Activated naive CD8-positive, alpha-beta T cell treated with anti-CD3 and anti-CD28 coated beads for 36 hours (primary cell): ENCODE measurements at places on chromosomes 11 and 22.

- DNase-seq, result no peak
Observed at GRCh38 chr11:128860571-128861361, 6.3 kb downstream of the KCNJ1 start.

- DNase-seq, result no peak
Observed at GRCh38 chr11:5247472-5248192, 2.0 kb downstream of the HBG1 start.

DNA sequence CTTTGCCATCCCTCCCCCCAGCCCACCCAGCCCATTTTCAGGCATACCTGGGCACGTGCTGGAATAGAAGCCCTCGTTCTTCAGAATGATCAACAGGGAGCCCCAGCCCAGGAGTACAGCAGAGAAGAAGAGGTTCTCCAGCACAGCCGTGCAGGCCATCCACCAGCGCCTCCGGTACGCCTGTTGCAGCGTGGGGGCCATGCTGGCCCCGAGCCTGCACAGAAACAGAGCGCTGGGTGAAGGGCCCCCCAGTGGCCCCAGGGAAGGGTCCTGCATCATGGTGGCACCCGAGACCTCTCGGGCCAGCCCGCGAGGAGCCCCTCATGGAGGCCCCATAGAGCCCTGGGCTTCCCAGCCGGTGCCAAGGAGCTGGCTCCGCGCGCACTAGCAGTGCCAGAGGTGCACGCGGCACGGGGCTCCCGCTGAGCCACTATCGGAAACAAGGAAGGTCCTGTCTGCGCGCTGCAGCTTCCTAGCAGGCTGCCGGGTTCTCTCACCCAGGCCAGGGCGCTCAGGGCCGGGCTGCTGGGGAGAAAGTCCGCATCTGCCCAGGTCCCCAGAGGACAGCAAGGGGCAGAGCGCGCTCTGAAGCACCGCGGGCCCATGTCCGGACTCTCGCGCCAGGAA is 1.5 kb downstream of the SLC43A1 start:
- peak; percentile 50 for DNase-seq

DNA sequence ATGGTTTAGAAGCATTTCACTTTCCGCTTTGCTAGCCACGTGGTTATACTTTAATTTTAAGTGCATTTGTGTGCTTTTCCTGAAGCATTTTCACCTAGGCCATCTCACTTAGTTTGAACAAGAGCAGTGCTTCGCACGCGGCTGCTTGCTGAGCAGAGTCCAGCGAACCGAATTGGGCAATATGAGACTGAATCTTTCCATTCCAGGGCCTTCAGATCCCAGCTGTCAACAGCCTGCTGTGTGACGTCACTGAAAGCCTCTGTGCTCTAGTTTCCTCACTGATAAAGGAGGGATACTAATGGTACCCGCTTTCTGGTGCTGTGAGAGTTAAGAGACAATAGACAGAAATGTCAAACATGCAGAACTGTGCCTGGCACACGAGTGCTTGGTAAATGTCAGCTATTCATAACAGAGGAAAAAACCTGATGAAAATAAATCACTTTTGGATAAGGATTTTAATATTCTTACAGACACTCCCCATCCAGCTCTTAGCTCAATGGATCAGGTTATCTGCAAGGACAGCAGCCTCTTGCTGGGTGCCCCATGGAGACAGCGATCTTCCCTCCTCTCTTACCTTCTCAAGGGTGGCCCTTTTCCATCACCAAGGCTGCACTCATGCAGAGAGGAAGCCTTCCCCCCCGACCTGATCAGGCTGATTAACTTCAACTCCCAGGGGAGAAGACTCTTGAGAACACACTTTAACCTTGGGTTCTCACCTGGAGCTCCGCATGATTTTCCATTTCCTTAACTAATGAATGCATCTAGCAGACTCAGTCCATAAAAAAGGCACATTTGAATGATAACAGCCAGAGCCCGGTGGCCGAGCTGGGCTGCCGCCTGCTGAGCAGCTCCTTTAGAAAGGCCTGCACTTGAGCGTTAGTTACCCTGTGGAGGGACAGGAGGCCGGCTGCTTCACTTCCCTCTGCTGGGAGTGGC is 3.5 kb upstream of the GLB1L3 start:
- DNase-seq, result no peak

DNA sequence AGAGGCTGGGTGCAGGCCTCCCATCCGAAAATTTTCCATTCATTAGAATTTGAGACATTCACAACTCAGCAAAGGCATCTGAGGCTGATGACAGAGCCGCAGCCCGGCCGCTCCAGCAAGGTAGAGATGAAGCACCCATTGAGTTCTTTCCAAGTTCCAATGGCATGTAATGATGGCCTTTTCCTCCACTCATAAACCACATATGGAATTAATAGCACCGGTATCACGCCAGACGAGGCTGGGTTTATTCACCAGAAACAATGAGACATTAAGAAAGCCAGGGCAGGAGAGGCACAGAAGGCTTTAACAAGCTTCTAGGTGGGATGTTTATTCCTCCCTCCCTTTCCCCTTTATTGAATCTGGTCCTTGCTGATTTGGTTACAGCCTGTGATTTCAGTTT is 534.4 kb downstream of the MN1 start:
- DNase-seq, result no peak

GRCh38 chr11:110336054-110336453 is 39.6 kb upstream of the RDX start:
- no peak for DNase-seq

DNA sequence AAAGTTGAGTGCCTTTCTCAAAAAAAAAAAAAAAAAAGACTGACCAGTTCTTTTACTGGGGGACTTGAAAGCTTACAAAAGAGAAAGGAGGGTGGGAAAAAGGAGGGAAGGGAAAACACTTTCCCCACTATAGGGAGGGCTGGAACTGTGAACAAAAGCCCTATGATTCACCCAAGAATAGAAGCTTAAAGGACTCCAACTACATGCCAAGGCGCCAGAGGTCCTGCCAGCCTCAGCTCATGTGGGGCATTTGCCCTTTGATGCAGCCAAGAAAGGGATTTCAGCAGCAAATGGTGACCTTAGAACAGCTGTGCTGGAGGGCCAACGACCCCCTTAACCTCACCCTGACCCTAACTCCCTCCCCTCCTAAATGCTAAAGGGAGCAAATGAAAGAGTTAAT is 160.0 kb downstream of the NTM start:
- no peak for DNase-seq

GRCh38 chr11:11467312-11467711 is 114.3 kb upstream of the CSNK2A3 start:
- DNase-seq, result no peak

DNA sequence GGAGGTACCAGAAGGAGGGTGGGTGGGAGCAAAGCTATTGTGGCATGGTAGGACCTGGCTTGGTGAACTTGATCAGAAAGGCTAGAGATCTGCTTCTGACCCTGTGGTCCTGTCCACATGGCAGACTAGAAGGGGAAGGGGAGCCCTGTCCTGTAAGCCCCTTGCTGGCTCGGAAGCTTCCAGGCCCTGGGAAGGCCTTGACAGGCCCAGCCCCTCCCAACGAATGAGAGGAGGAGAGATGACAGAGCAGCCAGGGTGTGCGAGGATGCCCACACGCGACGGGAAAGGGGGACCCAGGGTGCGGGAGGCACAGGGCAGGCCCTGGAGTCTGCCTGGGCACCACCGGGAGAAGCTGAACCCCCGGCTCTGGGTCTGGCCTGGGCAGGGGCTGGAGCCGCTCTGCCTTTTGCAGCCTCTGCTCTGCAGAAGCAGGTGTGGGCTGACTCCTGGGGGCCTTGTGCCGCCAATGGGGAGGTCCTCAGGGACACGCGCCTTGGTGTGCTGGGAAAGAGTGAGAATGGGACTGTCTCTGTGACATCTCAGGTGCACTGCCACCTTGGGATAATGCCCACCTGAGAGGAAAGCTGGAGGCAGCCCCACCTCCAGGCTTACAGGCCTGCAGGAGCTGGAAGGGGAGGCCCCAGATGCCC is 1447.5 kb downstream of the BRD1 start:
- no peak for DNase-seq

- no peak for DNase-seq
Observed at GRCh38 chr11:21653951-21654421, 538.9 kb upstream of the ANO5 start.

DNA sequence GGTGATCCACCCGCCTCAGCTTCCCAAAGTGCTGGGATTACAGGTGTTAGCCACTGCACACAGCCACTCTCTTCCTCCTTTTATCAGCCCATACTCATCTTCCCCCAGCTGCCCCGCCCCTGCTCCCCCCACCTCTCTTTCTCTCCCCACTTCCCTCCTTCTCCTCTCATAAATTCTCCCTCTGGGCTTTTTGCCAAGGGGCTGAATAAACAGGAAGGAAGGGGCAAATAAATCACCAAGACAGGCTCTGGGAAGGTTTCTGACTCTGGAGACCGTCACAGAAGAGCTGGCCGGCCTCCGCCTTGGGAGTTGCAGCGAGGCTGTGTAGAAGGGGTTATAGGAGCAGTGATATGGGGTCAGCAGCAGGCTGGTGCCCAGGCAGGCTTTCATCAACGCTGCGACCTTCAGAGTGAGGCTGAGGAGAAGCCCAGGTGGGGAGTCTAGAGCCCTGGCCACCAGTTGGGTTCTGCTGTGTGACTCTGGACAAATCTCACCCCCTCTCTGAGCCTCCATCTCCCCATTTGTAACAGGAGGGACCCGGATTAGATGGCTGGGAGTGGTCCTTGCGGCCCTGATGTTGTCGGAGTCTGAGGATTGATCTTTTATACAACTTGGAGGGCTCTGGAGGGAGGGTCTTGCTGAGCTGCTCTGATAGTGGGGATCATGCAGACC is 62.6 kb upstream of the RASD2 start:
- no peak for DNase-seq

DNA sequence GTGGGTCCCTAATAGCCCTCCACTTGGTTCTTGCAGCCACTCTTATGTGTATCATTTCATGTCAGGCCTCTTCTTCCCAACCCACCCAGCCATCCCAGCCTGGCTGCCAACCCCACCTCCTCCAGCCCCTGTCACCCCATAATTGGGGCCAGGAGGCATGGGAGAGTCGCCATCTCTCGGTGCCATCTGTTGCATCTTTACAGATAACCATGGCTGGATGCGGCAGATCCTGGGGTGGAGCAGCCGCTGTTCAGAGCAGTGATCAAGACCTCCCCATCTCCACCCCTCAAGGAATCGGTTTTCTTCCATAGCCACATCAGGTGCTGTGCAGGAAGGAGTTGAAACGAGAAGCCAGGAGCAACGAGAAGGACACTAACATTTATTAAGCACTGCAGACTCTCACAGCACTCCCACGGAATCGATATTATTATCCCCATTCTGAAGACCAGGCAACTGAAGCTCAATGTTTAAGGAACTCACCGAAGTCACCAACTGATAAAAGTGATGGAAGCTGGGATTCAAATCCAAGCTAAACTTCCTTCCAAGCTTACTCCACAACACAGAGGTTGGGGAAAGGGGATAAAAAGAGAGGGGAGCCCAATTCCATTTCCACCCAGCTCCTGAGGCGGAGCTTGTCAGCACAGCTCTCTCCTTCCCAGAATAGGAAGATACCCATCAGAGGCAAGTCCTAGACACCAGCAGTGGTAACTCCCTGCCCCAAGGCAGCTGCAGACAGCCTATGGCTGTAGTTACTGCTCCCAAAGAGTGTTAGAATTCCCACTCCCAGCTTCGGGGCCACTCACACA is 2.7 kb downstream of the SLC43A1 start:
- DNase-seq, result no peak

DNA sequence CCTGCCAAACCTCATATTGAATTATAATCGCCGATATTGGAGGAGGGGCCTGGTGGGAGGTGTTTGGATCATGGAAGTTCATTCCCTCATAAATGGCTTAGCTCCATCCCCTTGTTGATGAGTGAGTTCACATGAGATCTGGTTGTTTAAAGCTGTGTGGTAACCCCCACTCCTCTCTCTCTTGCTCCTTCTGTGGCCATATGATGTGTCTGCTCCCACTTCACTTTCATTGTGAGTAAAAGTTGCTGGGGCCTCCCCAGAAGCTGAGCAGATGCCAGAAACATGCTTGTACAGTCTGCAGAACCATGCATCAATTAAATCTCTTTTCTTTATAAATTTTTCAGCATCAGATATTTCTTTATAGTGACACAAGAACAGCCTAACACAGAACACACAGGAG is 929.0 kb upstream of the FAT3 start:
- DNase-seq, result no peak

DNA sequence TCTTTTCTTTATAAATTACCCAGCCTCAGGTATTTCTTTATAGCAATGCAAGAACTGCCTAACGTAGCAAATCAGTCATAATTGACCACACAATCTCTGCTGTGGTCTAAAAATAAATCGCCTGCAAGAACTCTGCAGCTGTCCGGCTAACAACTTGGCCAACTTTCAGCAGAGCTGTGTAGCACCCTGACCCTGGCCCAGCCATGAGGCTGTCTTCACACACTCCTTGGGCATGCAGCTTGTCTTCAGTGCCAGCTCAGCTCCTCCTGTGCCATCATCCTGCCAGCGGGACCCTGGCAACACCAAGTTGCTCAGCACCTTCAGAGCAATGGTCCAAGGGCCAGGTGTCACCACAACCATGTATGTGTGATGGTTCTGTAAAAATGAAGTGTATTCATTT is 355.6 kb downstream of the OPCML start:
- DNase-seq, result no peak

- DNase-seq, result no peak
Observed at GRCh38 chr11:114595571-114595970, at the start of gene NXPE4. NXPE4 (minus strand) TSS chr11:114595786; CDS start chr11:114594759, 1,027 bp downstream.

DNA sequence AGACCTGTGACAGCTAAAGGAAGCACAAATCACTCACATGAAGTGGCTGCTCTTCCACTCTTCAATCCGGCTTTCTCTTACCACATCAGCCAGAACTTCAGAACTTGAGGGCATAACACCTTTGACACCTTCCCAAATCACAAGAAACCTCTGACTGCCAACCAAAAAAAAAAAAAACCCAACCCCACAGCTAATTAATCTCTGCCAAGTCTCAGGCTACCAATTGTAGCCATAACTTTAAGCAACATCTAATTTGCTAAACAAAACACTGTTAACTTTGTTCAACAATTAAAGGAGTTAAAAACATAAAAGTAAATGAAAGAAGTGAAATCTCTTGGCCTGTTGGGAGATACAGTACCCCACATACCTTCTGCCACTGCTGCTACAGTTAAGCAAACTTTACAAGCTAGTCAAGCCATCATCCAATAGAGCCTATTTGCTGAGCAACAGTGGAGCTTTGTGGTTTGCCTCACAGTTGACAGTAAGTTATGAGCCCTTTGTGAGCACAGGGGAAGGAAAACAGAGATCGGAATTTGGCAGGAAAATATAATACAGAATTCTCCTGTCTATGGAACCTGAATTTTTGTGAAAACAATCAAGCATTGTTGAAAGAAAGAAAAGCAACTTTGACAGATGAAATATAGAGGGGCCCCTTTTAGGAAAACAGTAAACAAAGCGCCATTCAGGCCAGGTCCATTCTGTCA is at the start of gene SOX6:
Gene SOX6, minus strand, starts transcription at position 490 of the 704 bp plus-strand sequence. CDS start 15,298 bp downstream, outside the sequence.
- no peak for DNase-seq

GRCh38 chr22:46673205-46673604 is 53.0 kb downstream of the GRAMD4 start:
- no peak for DNase-seq

- no peak for DNase-seq
Observed at GRCh38 chr11:86553265-86553664, 119.2 kb downstream of the ME3 start.

DNA sequence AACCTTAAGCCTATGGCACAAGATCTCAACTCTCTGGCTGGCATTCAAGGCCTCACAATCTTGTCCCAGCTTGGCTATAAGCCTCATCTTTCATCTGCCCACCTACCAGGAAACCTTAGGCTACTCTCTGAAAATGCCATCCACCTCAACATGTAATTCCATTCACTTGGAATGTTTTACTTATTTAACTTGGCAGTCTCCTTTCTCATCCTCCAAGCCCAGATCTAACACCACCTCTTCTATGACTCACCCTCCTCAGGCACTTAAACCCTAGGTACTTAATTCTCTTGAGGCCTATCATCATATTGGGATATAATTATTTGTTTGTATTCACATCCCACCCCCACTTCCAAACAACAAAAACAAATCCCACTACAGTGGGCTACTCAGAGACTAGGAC is 15.0 kb downstream of the POGLUT3 start:
- no peak for DNase-seq
